Activated CD8-positive, alpha-beta memory T cell treated with anti-CD3 and anti-CD28 coated beads, Interleukin-2, amount 10 ng/mL, durations not matched to agents 7 days and 5 days (primary cell): ENCODE measurements at places on chromosomes 16 and 17.

DNA sequence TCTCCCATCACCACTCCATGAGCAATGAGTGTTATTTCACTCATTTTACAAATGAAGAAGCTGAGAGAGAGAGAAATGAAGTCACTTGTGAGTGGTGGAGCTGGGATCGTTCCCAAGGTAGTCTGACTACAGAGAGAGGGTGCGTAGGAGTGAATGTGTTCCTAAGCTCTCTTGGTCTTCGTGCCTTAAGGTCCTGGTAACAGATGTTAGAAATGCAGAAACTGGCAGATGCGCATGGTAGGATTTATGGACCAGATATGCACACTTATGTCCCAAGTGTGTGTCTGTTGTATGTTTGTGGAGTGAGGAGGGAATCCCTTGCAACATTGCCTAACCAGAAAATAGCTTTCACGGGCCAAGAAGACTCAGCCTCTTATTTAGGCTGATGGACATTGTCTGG is 93.2 kb upstream of the ZNF469 start:
- DNase-seq: no peak

- DNase-seq: no peak
Observed at GRCh38 chr17:48219617-48220016, 112.1 kb downstream of the SNX11 start.

GRCh38 chr16:85579191-85579590 is 33.9 kb upstream of the GSE1 start:
- DNase-seq: no peak

GRCh38 chr17:17681744-17682292 is 560 bp downstream of the RAI1 start:
- DNase-seq: peak; percentile 57

- DNase-seq: no peak
Observed at GRCh38 chr16:2855536-2855935, 2.4 kb downstream of the PRSS22 start.

DNA sequence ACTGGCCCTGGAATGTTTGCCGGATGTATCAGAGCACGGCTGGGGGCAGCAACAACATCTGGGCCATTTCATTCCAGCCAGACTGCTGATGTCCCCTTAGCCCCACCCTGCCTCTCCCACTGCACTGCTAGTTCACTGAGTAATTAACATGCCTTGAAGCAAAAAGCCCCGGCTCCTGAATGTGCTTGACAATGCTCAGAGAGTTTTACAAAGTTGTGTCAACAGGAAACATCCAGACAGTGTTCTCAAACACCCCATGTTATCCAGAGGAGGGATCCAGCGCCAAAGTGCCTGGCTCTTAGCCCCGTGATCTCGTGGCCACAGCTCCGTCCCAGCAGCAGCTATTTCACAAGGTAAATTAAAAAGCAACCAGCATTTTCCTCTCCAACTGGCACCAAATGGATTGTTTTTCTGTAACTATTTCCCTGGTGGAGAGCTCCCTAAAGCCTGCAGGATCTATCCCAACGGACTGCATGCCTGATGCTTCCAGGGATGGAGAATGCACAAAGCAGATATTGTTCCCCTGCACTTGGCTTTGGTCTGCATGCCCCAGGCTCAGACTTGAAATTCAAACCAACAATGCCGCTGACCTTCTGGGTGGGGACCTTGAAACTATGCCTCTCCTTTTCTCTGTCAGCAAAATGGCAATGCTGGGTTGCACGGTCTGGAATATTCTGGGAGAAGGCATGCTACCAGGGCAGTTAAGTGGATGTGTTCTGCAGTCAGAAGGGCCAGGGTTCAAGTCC is 115.6 kb upstream of the CDH5 start:
- DNase-seq: no peak
